ENCODE measurements at places on chromosomes 5 and 9. TPM values are rescaled to one million over a fixed set of nuclear protein-coding genes. Genes with fewer than 3 reads are reported as not detected.

- H3K36me3 ChIP-seq: no peaks in the 10 kb centered on the region
- no peaks in the 10 kb centered on the region for H3K4me1 ChIP-seq
- H3K27ac ChIP-seq: no peak overlapping the region
- H3K27me3 ChIP-seq: peaks cover 2% of the 10 kb centered on the region
- H3K4me3 ChIP-seq: no peak overlapping the region
Observed at GRCh38 chr9:75844321-75844720, 46.2 kb upstream of the PCSK5 start.

GRCh38 chr5:126178521-126178920, 244.7 kb upstream of the GRAMD2B start:
- H3K4me1 ChIP-seq: no peaks in the 10 kb centered on the region
- H3K27me3 ChIP-seq: no peaks in the 10 kb centered on the region
- DNase-seq: no peak
- no peak overlapping the region for H3K27ac ChIP-seq

IFNK gene
- total RNA-seq: not detected

DNA sequence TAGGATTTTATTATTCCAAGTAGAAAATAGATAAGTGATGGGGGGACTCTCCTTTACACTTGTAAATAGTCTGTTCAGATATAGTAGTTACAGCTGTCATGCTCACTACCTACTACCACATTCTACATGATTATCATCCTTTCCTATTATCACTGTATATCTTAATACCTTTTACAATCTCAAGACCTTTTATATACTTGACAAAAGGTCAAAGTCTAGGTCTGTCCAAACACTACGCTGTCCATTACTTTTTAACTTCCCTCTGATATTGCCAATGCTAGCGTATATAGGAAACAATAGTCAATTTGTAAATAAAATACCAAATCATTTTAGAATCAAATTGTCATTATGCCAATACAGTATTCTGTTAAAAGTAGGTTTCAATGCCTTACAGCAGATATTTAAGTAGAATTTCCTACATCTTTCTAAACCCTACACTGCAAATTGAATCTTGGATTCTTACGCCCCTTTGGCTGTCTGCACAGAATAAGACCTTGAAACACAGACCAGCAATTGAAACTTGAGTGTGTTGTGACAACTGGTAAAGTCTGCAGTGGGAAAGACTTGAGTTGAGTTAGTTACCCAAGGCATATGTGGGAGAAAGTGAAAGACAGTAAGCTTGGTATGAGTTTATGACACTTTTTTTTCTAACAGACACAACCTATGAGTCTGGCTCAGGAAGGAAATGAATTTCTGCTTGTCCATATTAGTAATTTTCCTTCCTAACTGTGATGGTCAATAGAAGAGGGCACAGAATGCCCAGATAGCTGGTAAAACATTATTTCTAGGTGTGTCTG, 827.6 kb upstream of the ACO1 start:
- no peaks in the 10 kb centered on the region for H3K4me1 ChIP-seq
- no peaks in the 10 kb centered on the region for H3K36me3 ChIP-seq

DNA sequence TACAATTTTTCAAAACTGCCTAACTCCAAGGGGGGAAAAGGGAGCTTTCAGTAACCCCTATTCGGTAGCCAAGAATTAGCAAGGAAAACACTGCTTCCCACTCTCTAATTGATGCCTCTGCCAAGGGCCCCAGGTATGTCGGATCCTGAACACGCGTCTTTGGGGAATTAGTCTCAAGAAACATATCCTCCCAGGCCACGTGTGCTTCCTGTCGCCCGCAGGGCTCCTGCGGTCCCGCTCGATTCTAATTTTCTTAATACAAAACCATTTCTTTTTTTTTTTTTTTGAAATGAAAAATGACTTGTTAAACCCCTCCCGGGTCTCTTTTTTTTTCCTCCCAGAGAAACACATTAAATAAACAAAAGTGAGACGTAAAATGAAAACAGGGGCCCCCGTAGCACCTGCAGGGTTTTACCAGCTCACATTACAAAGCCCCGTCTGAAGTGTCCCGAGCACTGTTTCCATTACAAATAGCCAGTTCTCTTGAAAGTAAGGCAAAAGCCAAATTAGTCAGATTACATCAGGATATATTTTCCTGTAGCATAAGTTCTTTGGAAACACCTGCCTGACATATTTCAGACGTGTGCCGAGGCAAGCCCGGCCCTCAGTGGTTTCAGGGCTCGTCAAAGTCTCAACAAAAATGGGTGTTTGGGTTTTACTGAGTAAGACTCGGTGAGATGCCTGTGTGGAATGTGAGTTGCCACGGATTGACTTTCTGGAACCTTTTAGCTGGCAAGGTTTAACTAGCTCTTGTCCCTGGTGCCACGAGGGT, 21.5 kb downstream of the SMIM23 start:
- DNase-seq: no peak
- H3K36me3 ChIP-seq: peaks cover 4% of the 10 kb centered on the region
- H3K27ac ChIP-seq: no peak overlapping the region
- no peaks in the 10 kb centered on the region for H3K27me3 ChIP-seq
- H3K4me1 ChIP-seq: no peaks in the 10 kb centered on the region

- no peak overlapping the region for H3K4me3 ChIP-seq
- no peaks in the 10 kb centered on the region for H3K4me1 ChIP-seq
- no peaks in the 10 kb centered on the region for H3K27me3 ChIP-seq
- no peak for DNase-seq
- no peak overlapping the region for H3K27ac ChIP-seq
Observed at GRCh38 chr5:93384995-93385394, 196.0 kb downstream of the NR2F1-AS1 start.

PCDHGA9 gene
- total RNA-seq: 5.5 TPM

GRCh38 chr5:34516166-34516565, 140.0 kb upstream of the RAI14 start:
- H3K27ac ChIP-seq: no peak overlapping the region
- no peaks in the 10 kb centered on the region for H3K27me3 ChIP-seq
- no peaks in the 10 kb centered on the region for H3K36me3 ChIP-seq
- peaks cover 3% of the 10 kb centered on the region for H3K4me1 ChIP-seq
- H3K4me3 ChIP-seq: no peak overlapping the region

DNA sequence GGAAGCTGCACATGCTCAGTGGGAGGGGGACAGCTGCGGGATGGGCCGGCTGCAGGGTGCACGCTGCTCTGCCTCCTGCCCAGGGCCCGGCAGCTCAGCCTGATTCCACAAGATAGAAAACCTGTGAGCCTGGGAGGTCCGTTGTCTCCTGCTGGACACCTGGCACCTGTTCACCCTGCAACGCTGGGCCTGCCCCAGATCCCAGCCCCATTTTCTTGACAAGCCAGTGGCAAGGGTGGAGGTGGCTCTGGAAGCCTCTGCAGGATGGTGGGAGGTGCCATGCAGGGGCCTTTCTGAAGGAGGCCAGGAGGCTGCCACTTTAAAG, 68.1 kb upstream of the RNF130 start:
- H3K27ac ChIP-seq: no peak overlapping the region
- no peak overlapping the region for H3K4me3 ChIP-seq
- H3K27me3 ChIP-seq: peaks cover 13% of the 10 kb centered on the region
- peaks cover 15% of the 10 kb centered on the region for H3K4me1 ChIP-seq
- DNase-seq: no peak

- H3K4me1 ChIP-seq: peaks cover 8% of the 10 kb centered on the region
- DNase-seq: no peak
- H3K27me3 ChIP-seq: peaks cover 2% of the 10 kb centered on the region
- H3K27ac ChIP-seq: peak overlapping the region; percentile 28
Observed at GRCh38 chr5:134077926-134078580, 36.4 kb upstream of the TCF7 start.

ADGRD2 gene
- total RNA-seq: not detected

KCNIP1 gene
- total RNA-seq: 0.47 TPM

DNA sequence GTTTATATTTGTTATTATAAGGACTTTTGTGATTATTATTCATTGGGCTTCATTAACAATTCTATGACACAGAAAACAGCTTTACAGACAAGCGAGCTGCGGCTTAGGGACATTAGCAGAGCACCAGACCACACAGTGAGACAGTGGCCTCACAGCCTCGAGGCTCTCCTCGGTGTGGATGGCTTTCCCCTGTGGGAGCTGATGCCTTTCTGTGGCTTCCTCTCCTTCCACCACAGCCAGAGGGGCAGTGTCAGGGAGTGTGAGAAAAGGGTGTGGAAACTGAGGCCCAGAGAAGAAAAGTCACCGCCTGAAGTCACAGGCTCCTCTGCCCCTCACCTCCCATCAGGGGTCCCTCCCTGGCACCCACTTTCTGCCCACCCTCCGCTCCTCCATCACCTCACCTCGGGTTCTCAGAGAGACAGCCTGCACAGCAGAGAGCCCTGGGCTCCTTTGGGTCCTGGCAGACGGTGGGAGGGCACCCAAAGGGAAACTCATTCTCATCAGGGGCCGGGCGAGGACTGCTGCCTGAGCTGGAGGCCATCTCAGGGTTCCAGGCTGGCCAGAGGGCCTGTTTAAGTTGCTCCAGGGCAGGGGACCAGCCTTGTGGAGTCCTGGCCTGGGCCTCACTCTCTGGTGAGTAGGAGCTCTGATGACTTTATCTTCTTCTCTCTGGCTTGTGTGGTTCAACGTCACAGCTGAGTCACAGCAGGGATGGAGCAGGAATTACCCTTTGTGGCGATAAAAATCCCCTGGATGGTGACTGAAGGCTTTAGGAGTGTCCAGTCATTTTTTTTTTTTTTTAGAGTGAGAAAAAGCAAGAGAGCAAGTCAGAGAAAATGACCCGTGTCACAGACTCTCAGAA, 830 bp downstream of the TRAF1 start:
- no peak for DNase-seq
- H3K36me3 ChIP-seq: no peaks in the 10 kb centered on the region
- no peak overlapping the region for H3K27ac ChIP-seq

BHMT gene
- total RNA-seq: 20.4 TPM

GRCh38 chr5:1471997-1472963, 27.0 kb upstream of the SLC6A3 start:
- peaks cover 11% of the 10 kb centered on the region for H3K27me3 ChIP-seq
- peak; percentile 5 for DNase-seq
- peaks cover 6% of the 10 kb centered on the region for H3K36me3 ChIP-seq
- H3K4me1 ChIP-seq: peaks cover 5% of the 10 kb centered on the region
- no peak overlapping the region for H3K27ac ChIP-seq

DNA sequence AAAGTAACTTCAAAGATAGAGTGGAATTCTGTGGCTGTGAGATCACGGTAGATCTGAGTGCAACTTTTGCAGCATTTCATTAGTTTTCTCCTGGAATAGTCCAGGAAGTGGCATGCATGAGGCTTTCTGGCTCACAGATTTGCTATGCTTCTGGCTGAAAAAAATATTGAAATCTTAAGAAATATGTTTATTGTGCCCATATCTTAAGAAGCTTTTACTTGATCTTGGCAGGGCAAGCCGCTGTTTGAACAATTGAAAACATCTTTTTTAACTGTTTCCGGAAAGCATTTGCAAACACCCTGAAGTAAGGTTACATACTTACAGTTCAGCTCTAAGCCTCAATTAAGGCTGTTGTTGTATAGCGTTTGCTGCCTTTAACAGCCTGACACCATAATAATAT, 135.7 kb upstream of the GDNF start:
- H3K4me1 ChIP-seq: no peaks in the 10 kb centered on the region
- DNase-seq: no peak
- no peaks in the 10 kb centered on the region for H3K36me3 ChIP-seq
- no peak overlapping the region for H3K27ac ChIP-seq

- H3K4me1 ChIP-seq: peaks cover 2% of the 10 kb centered on the region
- H3K4me3 ChIP-seq: no peak overlapping the region
- H3K27me3 ChIP-seq: no peaks in the 10 kb centered on the region
- peak overlapping the region; percentile 15 for H3K27ac ChIP-seq
- no peak for DNase-seq
Observed at GRCh38 chr5:75951158-75951557, 132.0 kb upstream of the SV2C start.

DNA sequence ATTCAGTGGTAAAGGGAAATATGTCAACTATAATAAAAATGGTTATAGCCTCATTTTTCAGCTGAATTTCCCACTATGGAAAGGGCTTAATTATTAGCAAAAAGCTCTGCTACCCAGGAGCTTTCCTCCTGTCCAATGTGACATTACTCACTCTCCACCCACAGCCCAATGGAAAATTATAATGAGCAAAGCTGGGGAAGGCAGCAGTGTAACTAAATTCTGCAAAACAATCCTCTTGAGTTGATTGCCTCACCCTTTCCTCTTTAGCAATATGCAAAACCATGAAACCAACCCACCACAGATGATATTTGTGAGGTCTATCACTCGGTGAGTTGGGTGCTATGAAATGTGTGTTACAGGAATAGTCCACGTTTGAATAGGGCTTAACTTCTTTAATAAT, 14.0 kb upstream of the PLPPR1 start:
- no peak overlapping the region for H3K27ac ChIP-seq
- H3K36me3 ChIP-seq: no peaks in the 10 kb centered on the region
- no peaks in the 10 kb centered on the region for H3K27me3 ChIP-seq
- H3K4me1 ChIP-seq: peaks cover 9% of the 10 kb centered on the region
- no peak overlapping the region for H3K4me3 ChIP-seq
- no peak for DNase-seq

DNA sequence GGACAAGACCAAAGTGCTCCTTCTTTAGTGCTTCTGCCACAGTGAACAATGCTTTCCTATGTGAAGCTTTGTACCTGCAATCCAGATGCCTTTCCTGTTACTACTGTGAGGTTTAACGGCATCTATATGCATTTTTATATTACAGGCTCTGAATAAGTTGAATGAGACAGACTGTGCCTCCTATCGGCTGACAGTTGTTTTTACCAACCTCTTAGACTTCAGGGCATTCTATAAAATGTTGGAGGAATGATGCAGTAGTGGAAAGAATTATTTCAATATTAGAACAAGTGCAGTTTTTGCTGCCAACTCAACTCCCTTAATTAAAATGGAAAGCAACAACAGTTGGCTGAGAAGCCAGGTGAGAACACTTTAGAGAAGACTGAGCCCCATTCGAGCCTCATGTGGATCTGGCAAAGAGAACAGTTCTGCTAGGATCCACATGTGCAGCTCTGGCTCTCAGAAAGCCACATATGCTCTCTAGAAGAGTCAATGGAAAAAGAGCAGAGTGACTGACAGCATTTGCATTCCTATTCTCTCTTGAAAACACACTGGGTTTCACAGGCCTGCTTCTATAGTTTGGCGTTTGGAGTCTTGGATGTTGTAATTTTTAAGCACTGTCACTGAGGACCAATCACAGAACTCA, 147.5 kb downstream of the LURAP1L start:
- no peak overlapping the region for H3K4me3 ChIP-seq
- no peak overlapping the region for H3K27ac ChIP-seq
- DNase-seq: no peak
- no peaks in the 10 kb centered on the region for H3K27me3 ChIP-seq

GRCh38 chr5:78763659-78764189, 115.2 kb upstream of the LHFPL2 start:
- H3K36me3 ChIP-seq: no peaks in the 10 kb centered on the region
- DNase-seq: no peak
- H3K27ac ChIP-seq: no peak overlapping the region
- H3K4me3 ChIP-seq: no peak overlapping the region
- peaks cover 4% of the 10 kb centered on the region for H3K27me3 ChIP-seq

- peaks cover 6% of the 10 kb centered on the region for H3K27me3 ChIP-seq
- peak; percentile 30 for DNase-seq
- H3K4me3 ChIP-seq: peak overlapping the region; percentile 82
- H3K27ac ChIP-seq: peak overlapping the region; percentile 88
Observed at GRCh38 chr5:36156121-36156601, 4.2 kb downstream of the SKP2 start.

GRCh38 chr5:144028636-144029035, 141.8 kb downstream of the YIPF5 start:
- no peaks in the 10 kb centered on the region for H3K27me3 ChIP-seq
- no peak overlapping the region for H3K4me3 ChIP-seq
- no peaks in the 10 kb centered on the region for H3K36me3 ChIP-seq
- no peak for DNase-seq
- H3K27ac ChIP-seq: no peak overlapping the region
